ENCODE measurements at places on chromosomes 5 and 9.

DNA sequence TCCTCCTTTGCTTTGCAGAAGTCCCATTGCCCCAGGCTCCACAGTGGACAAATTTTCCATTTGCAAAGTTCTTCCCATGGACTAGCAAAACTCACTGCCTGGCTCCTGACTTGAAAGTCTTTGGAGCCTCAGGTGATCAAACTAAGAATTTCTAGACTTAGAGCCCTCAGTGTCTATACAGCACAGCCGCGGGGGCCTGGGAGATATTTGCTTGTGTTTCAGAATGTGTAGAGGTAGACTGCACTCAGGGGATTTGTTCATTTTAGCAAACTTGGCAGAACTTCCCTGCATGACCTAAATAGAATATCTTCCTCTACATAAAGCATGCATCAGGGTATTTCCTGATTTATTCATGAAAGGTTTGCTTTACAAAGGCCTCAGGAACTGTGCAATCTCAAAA, 384.2 kb upstream of the ZNF462 start:
- DNase-seq: no peak

GRCh38 chr5:51395666-51396356, 12.6 kb downstream of the ISL1 start:
- no peak for DNase-seq

DNA sequence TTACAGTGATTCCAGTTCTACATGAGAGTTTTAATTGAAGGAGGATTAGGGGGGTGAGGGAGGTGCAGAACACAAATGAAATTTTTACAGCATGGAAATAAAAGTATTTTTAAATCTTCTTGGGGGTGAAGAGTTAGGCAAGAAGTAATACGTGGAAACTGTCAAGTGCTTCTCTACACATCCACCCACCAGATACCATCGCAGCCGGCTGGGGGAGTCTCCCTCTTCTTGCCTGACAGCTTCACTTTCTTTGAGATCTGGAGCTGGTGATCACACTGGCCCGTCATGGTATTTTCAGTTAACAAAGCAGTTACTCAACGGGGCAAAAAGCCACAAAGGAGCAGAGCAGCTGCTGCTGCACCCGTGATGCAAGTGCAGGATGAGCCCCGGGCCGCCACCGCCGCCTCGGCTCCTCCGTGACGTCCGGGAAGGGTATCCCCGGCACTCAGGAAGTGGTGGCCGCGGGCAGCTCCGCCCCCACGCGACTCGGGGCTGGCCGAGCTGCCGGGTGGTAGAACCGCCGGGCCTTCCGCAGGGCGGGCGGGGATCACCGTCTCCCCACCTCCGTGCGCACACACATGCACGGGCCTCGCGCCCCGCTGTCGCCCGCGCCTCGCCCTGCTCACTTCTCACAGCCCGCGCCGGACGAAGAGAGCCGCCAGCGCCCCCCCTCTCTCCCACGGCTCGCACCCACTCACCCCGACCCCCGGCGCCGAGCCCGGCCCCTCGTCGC, 2.4 kb upstream of the NR4A3 start:
- peak; percentile 94 for DNase-seq

DNA sequence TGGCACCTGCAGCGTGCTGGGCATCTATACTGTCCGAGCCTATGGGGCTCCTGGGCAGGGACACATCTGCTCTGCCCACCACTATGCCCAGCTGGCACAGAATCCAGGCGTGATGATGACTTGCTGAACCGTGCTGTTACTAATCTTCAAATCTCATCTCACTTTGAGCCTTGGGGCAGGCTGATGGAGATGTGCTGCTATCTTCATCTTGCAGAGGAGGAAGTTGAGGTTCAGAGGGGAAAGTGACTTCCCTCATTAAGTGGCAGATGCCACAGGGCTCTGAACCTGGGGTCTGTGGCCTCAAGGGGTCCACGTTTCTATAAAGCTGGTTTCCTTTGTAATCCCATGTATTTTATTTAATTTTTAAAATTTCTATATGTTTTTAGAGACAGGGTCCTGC, 4.7 kb downstream of the SLC2A6 start:
- DNase-seq: no peak

DNA sequence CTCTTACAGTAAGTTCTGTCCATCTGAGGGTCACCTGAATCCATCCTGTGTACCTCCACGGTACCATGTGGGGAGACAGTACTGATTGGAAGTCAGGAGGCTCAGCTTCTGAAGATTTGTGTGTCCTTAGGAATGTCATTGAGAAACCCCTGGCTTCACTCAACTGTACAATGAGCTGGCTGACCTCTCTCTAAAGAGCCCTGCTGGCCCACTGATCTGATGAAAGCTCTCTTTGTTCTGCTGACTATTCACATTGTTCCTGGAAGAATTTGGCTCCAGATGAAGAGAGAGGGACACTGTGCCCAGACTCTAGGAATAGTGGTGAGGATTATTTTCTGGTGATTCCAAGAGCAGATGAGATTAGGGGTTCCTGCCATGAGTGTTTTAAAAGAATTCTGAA, 141.2 kb downstream of the LURAP1L start:
- DNase-seq: peak; percentile 45

- DNase-seq: no peak
Measured at GRCh38 chr5:81268521-81269196, 32.7 kb upstream of the ZCCHC9 start.

- no peak for DNase-seq
Measured at GRCh38 chr5:14801792-14802191, 69.8 kb downstream of the ANKH start.

DNA sequence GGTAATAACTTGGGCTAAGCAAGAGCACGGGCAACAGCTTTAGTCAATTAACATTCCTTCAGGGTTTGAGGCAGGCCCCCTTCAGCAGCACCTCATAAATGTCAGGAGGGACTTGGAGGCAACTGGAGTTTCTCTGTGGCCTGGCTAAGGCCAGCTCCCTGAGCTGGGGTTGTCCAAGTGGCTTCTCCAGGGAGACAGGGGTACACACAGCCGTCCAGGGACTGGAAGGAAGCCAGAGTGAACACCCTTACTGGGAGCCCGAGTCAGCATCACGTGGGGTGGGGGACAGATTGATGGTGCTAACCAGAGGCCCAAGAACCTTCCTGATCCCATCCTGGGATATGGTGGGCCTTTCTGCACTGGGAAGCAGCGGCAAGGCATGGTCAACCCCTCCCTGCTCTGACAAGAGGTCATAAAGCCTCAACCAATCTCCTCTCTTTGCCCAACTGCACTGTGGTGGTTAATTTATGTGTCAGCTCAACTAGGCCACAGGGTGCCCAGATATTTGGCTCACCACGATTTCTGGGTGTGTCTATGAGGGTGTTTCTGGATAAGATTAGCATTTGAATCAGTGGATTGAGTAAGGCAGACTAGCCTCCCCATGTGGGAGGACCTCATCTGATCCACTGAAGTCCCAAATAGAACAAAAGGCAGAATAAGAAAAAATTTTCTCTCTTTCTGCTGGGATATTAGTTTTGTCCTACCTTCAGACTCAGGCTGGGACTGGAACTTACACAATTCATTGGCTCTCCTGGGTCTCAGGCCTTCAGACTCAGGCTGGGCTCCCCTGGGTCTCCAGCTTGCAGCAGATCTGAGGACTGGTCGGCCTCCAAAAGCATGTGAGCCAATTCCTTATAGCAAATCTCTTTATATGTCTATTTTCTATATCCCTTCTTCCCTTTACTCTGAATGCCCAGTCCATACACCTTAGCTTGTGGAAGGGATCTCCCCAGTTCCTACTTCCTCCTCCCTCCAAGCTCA, 127.2 kb upstream of the LARP1 start:
- DNase-seq: no peak

- no peak for DNase-seq
Measured at GRCh38 chr5:86008704-86009103, 609.0 kb upstream of the COX7C start.

- DNase-seq: no peak
Measured at GRCh38 chr9:96493757-96494156, 43.8 kb downstream of the HABP4 start.

GRCh38 chr5:133728475-133728874, 116.1 kb upstream of the FSTL4 start:
- no peak for DNase-seq

DNA sequence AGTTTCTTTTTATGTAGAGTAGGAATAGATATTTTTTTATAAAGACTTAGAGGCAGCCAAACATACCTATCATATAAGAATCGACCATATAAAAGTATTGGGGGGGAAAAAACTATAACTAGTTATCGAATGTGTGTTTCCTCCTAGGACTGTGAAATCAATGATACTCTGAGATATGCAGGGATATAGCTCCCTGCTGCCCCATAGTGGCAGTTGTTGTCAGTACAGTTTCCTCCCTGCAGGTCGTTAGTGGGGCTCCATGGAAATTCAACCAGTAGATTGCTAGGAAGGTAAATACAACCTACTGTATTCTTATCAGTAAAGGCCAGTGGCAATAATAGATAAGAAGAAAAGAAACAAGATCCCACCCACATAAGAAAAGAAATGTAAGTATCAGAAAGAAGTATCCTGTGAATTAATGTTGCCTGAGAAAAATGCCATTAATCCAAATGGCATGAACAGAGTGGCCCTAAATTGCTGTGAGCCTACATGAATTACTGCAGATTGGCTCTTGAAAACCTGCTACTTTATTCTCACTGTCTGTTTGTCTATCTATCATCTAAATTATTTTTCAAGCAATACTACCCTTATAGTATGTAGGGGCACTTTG, 136.9 kb upstream of the FBN2 start:
- DNase-seq: no peak

- no peak for DNase-seq
Measured at GRCh38 chr5:72817076-72817481, 618 bp downstream of the TNPO1 start.

All from retina (tissue), 1 donor.